ENCODE measurements at places on chromosomes 7 and 10.
A peak's percentile ranks its signal among the peaks of the same experiment; 100 is the strongest.

- no peak for DNase-seq
Observed at GRCh38 chr10:71219918-71220688, 7.7 kb downstream of the UNC5B start.

DNA sequence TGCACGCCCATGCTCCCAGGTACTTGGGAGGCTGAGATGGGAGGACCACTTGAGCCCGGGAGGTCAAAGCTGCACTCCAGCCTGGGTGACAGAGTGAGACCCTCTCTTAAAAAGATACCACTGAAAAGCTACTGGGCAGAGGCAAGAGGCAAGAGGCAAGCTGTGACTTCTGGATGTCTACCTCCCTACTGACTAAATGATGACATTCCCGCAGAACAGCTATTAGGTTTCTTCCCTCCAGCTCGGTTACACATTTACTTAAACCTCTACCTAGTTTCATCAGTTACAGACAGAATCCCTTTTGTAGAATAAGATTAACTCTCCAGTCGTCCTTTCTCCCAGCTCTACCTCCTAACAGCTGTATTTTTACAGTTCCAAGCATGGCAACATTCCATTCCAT, 21.2 kb downstream of the RHEB start:
- no peak for DNase-seq

DNA sequence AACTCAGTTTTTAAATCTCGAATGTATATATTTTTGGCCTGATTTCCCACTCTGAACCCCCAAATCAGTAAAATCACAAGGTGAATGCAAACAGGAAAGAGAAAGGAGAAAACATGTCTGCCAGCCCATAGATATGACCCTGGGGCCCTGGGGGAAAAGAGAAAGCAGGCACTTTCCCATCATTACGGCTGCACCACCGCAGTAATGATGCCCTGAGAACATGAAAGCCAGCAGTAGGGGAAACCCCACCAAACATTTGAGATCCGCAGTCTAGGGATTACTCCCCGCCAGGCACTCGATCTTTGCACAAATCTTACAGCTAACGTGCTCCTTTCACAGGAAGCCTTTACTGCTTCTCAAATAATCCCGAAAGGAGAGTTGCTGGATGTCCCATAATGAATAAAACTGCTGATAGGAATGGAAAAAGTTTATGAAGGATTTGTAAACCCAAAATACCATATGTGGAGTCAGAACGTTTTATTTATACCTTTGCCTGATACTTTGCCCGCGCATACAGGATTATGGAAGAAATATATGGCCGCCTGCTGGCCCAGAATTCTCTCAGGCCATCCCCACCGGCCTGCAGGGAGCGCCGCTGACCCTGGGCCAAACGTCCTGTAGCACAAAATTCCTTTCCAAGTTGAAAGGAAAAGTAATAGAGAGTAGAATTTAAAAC, 180.0 kb upstream of the INHBA start:
- DNase-seq: no peak

GRCh38 chr7:20299145-20299544, 31.6 kb upstream of the ITGB8 start:
- DNase-seq: no peak

DNA sequence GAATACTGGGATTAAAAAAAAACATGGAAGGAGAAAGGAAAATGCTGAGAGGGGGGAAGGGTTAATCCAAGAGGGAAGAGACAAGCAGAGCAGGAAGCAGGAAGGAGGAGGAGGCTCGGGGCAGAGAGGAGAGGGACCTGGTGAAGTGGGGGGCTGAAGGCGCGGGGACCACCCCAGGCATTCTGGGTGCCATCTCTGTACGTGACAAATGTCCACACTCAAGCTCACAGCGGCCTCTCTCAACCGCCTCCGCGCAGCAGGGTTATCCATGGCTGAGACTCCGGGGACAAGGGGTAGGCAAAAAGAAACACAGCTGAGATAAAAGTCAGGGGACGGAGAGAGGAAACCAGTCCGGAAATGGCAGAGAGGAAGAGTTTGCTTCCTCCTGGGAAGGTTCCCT, 33.9 kb downstream of the EN2 start:
- DNase-seq: no peak

DNA sequence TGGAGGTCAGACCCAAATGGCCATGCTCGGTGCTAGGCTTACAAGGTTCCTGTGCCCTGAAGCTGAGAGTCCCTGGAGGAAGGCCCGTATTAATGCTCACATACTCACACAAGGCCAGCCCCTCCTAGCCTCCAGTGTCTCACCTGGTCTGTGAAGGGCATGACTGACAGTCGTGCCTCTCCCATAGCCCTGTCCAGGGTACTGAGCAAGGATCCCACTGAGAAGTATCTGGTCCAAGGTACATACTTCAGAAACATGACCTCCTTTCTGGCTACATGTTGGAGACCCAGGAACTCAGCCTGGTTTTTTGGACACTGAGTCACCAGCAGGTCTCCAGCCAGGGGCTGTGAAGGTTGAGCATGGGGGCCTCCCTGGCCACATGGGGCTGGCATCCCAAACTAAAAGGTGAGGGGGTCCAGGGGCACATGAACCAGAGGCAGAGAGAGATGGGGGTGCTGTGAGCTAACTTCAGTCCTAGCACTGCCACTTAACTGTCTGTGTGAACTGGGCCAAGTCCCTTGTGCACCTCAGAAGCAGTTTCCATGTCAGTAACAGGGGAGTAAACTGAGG, 17.6 kb upstream of the RASGEF1A start:
- DNase-seq: no peak

DNA sequence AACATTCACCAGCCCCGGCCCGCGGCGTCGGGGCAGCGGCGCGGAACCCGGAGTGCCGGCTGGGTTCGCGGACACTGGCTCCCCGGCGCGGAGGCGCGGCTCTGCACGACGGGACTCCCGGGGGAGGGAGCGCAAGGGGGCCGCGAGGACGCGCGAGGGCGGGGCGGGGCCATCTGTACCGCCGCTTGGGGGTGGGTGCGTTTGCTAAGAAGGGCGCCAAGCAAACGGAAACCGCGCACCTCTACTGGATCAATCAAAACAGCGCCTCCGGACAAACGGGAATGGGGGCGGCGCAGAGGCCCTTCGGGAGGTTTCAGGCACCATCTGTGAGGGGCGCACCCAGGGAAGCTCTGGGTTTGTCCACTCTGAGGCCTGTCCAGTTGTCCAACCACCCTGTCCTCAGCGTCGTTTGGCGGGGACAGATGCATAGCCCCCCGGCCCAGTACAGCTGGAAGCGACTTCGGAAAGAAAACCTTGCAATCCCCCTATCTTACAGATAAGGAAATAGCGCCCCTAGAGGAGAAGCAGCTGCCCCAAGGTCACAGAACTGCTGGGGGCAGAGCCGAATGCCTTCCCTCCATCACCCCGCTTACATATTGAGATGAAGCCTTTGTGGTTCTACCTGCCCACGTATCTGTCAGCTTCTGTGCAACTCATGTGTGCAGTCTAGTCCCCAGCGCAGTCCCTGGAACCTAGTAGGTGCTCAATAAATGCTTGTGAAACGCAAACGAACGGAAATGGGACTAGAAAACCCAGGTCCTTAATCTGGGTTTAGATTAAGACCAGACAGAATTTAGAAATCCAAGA, 10.7 kb upstream of the SLIT1 start:
- DNase-seq: peak; percentile 57

GRCh38 chr10:103465411-103466179, 6.9 kb upstream of the CALHM1 start:
- DNase-seq: no peak

GRCh38 chr7:47142867-47143175, 439.1 kb downstream of the TNS3 start:
- no peak for DNase-seq

GRCh38 chr10:77606751-77607150, 30.9 kb downstream of the KCNMA1 start:
- DNase-seq: no peak

DNA sequence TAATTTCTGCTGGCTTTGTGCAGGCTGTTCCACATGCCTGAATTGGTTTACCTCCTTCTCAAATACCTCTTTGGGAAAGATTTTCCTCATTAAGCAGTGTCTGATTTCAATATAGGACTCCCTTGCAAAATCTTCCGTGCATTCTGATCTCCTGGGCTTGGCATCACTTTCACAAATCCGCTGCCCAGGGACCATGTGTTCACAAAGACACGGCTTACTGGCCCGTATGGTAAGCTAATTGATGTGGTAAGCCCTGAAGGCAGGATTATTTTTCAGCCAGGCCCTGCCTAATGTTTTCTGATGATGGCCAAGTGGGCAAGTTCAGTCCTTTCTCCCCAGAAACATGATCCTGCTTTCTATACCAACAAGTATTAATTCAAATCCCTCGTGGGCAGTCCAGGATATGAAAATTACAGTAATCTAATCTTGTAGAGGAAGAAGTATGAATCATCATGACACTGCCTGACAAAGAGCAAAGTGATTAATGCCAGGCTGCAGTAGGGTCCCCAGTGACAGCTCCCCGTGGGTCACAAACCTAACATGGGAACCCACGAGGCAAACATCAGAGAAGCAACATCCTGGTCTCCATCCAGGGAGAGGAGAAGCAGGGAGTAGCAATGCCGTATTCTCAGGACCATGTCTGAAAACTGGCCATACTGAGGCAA, 11.6 kb upstream of the SVIL start:
- DNase-seq: peak; percentile 57

GRCh38 chr10:131983780-131984179, 2.1 kb upstream of the BNIP3 start:
- no peak for DNase-seq

GRCh38 chr10:26697922-26698608, 564 bp downstream of the PDSS1 start:
- peak; percentile 2 for DNase-seq

- no peak for DNase-seq
Observed at GRCh38 chr10:13839430-13839990, 252.7 kb downstream of the PRPF18 start.

DNA sequence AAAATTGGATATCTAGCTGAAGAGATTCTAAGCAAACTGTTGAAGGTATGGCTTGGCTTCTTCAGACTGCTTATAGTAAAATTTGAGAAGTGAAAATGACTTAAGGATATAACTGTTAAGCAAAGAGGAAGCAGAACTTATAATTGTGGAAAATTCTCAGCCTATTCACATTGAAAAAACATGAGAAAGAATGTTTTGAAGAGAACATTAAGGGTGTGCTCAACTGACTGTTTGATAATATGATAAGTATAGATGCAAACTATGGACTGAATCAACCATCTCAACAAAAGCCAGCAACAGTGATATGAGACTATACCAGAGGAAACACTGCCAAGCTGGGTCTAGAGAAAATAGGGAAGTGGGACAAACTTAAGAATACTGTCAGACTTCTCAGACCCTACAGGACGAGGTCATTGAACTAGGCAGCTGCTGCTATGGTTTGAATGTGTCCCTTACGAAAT, 133.1 kb upstream of the PPP1R3A start:
- DNase-seq: no peak

DNA sequence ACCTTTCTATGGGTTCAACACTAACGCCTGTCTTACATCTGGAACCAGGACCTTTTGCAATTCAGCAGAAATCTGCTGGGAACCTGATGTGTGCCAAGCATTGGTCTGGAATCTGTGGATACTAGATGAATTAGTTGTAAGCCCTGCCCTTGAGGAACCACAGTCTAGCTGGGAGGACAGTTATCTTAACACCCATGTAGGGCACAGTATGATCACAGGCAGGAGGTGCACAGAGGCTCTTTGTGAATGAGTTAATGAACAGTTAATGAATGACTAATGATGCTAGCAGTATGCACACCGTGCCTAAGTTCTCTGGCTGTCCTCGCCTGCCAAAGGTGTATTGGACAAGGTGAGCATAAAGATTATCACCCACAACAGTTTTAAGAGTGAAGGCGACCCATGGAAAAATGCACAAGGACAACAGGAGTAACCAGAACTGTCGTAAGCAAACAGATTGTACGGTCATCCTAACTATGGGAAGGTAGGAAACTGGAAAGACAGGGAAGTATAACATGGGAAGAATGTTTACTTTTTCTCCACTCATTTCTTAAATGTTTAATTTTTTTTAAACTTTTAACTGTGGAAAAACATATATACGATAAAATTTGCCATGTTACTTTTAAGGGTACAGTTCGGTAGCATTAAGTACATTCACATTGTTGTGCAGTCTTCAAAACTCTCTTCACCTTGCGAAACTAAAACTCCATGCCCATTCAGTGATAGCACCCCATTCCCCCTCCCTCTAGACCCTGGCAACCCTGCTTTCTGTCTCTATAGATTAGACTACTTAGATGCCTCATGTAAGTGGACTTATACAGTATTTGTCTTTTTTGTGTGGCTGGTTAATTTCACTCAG, 139.9 kb downstream of the CXCL12 start:
- DNase-seq: no peak

GRCh38 chr10:58282615-58283014, 13.7 kb downstream of the CISD1 start:
- no peak for DNase-seq

DNA sequence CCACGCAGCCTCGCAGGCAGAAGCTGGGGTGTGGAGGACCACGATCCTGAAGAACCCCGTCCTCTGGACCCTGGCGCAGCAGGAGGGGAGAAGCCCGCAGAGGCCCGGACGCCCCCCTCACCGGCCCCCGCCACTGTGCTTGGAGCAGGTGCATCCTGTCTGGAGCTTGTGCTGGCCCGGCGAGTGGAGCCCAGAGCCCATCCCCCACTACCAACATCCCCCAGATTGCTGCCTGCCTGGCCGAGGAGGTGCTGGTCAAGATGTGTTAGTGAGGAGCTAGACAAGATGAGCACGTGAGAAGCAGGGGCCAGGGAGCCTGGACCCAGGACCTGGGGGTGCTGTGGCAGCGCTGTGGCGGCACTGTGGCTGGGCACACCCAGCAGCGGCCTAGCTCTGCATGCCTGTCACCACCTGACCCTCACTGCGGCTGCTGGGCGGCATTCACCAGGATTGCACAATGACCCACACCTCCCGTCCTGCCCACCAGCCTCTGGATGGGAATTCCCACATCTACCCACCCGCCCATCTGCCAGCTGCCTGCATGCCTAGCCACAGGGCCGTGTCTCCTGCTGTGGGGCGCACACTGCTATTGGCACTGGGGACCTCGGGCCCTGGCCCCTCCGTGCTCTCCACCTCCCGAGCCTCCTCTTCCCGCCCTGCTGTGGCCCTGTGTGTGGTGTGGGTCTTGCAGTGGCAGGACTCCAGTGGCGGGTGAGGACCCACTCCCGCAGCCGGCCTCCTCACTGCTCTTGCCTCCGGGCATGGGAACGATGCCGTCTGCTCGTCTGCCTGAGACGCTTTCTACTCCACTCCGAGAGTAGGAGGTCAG, 11.8 kb downstream of the GPR146 start:
- no peak for DNase-seq

DNA sequence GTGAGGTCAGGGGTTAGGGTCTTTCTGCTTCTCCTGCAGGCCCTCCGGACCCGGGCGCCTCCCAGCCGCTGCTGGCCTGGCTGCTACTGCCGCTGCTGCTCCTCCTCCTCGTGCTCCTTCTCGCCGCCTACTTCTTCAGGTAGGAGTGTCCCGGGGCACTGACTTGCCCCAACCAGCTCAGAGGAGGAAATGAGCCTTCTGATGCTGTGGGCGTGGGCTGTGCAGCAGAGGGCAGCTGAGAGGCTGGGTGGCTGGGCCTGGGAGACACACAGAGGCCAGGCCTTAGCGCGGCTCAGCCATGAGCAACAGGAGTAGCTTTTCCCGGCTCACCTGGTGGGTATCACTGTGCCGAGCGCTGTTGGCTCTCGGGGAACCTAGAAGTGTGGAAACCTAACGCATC, 78.9 kb downstream of the MKI67 start:
- no peak for DNase-seq

- no peak for DNase-seq
Observed at GRCh38 chr7:45055594-45056219, 33.1 kb downstream of the NACAD start.

- DNase-seq: no peak
Observed at GRCh38 chr7:42639930-42640329, 271.9 kb downstream of the C7orf25 start.
